HepG2 (cell line): ENCODE measurements at places on chromosomes 12 and 14.

- H3K4me1 ChIP-seq, result 0 out of 2 replicates have a peak, but pooled peaks cover 7% of the 10 kb centered on the region
- no peak for DNase-seq
- no peaks in the 10 kb centered on the region for H3K36me3 ChIP-seq
Measured at GRCh38 chr12:117330441-117331113, 30.8 kb downstream of the NOS1 start.

GRCh38 chr14:77102154-77102553 lies 4.1 kb downstream of the CIPC start:
- H3K4me1 ChIP-seq, result peaks cover 13% of the 10 kb centered on the region
- H3K27ac ChIP-seq, result no peak overlapping the region
- H3K27me3 ChIP-seq, result no peaks in the 10 kb centered on the region
- no peak for DNase-seq
- H3K36me3 ChIP-seq, result no peaks in the 10 kb centered on the region; the same call in 1 of the 2 replicates
- H3K4me3 ChIP-seq, result no peak overlapping the region

DNA sequence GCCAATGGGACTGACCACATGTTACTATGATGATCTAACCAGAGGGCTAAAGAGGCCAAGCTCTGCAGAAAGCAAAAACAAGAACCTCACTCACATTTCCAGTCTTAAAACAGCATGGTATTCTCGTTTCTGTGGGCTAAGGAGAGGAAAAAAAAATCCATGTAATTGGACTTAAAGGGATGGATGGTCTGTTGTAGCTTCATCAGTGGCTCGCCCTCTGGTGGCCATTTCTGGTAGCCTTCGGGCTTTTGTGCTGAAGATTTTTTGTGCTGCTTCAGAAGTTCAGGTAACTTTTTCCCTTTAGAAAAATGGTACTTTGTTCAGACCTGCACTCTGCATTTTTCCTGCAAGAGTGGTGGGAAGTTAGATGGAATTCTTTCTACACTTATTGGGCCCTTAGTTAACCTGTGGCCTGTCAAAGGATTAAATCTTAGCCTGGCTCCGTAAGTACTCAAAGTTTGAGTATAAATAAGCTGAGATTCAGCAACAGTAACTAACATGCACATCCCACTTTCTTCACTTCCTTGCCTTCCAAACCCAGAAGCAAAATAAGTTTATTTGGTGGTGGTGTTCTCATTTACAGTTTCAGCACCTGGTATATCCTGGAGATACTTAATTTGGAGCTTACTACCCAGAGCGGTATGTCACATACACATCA lies 22.3 kb downstream of the DCAF4 start:
- no peak overlapping the region for H3K4me3 ChIP-seq
- H3K27ac ChIP-seq, result no peak overlapping the region
- DNase-seq, result peak; percentile 27

DNA sequence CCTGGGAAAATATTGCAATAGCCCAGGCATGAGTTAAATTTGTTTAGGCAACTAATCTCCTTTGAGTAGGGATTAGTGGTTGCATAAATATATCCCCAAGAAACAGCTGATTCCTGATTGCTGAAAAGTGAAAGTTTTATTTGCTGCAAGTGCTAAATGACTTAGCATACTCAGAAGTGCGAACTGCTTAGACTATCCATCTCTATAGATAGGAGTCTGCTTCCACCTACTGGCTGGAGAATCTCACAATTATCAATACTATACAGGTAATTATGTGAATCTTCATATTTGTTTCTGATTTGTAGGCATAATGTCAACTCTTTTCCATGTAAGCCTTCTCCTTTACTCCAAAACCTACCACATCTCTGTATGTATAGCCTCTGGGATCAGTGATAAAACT lies 12.0 kb upstream of the SLCO1B3 start:
- H3K27me3 ChIP-seq, result no peaks in the 10 kb centered on the region
- DNase-seq, result peak; percentile 46
- no peaks in the 10 kb centered on the region for H3K4me1 ChIP-seq
- no peak overlapping the region for H3K27ac ChIP-seq

DNA sequence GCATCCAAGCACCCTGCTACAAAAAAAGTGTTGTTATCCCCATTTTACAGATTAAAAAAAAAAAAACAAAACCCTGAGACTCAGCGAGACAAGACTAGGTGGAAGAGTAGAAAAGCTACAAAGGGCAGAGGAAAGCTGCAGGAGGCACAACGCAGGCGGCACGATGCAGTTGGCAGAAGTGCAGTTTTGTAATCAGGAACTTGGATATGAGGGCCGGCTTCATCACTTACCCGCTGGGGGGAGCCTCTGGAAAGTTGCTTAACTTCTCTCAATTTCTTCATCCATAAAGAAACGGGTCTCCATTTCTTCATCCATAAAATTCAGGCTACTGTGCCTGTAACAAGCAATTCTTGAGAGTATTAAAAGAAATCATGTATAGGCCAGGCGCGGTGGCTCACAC lies 33.1 kb upstream of the CCDC60 start:
- no peaks in the 10 kb centered on the region for H3K4me1 ChIP-seq
- no peaks in the 10 kb centered on the region for H3K36me3 ChIP-seq
- no peak overlapping the region for H3K27ac ChIP-seq
- H3K4me3 ChIP-seq, result no peak overlapping the region
- no peak for DNase-seq
